ENCODE measurements at places on chromosomes 1 and 21. TPM values are rescaled to one million over a fixed set of nuclear protein-coding genes. Genes with fewer than 3 reads are reported as not detected.

- no peak for DNase-seq
These were observed 9.5 kb downstream of the DNM3 start for GRCh38 chr1:171850651-171851350.

GRCh38 chr1:36204347-36204909, 19.8 kb upstream of the THRAP3 start:
- no peak for DNase-seq

GRCh38 chr1:228172591-228173527, 7.3 kb downstream of the IBA57 start:
- no peak for DNase-seq

- no peak for DNase-seq
These were observed 26.1 kb downstream of the NENF start for GRCh38 chr1:212458817-212459216.

GRCh38 chr21:8989261-8989711, 1532.1 kb upstream of the TPTE start:
- DNase-seq = no peak

DNA sequence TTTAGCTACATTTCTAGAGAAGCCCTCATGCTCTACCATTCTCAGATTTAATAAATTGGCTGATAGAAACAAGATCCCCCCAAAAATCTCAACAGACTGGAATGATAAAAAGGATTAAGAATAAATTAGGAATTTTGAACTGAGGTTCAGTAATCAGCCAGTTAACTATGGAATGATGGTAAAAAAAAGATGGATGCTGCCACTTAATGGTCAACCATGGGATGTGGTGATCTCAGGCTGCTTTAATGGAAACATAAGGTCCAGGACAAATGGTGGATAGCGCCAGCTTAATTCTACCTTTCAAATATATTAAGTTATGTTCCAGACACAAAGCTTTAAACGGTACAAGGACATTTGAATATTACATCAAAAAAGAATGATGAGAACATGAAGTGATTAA, 49.9 kb downstream of the CCN1 start:
- DNase-seq = no peak

- DNase-seq = no peak
These were observed 86.5 kb downstream of the C1orf21 start for GRCh38 chr1:184473176-184473966.

NAV1 gene
- total RNA-seq = 71.5 TPM

CDK18 gene
- total RNA-seq = 147 TPM

CRP gene
- not detected for total RNA-seq

- no peak for DNase-seq
These were observed 31.3 kb downstream of the SLC1A7 start for GRCh38 chr1:53111073-53111556.

PLA2G2F gene
- total RNA-seq = not detected

- DNase-seq = no peak
These were observed 4.4 kb downstream of the DVL1 start for GRCh38 chr1:1344655-1345361.

OR10T2 gene
- not detected for total RNA-seq

BATF3 gene
- total RNA-seq = 3.7 TPM

- DNase-seq = no peak
These were observed 19.4 kb upstream of the WASF2 start for GRCh38 chr1:27509127-27510080.

- no peak for DNase-seq
These were observed 29.1 kb downstream of the MAP3K21 start for GRCh38 chr1:233356705-233356987.

- DNase-seq = no peak
These were observed 510.1 kb upstream of the CXADR start for GRCh38 chr21:17002594-17003257.

- peak; percentile 16 for DNase-seq
These were observed 930 bp downstream of the ARHGEF10L start for GRCh38 chr1:17540255-17541001.

CFAP107 gene
- not detected for total RNA-seq

OR2W3 gene
- total RNA-seq = 3.0 TPM

DNA sequence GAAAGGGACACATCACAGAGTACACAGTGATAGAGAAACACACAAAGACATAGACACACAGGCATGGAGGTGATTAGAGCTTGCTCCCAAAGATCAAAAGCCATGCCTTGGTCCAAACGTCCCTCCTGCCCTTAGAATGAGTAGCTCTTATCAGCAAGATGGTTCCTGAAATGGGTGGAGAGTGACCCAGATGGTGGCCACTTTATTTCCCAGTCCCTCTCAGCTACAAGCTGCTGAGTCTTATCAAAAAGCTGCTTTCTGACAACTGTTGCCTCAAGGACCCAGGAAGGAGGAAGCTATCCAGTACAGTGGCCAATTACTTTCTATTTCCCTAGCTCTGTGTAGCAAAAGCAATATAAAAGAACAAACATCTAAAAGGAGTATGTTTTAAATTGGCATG, 7.7 kb upstream of the CLCA1 start:
- no peak for DNase-seq

NGF gene
- 1.4 TPM for total RNA-seq

DNA sequence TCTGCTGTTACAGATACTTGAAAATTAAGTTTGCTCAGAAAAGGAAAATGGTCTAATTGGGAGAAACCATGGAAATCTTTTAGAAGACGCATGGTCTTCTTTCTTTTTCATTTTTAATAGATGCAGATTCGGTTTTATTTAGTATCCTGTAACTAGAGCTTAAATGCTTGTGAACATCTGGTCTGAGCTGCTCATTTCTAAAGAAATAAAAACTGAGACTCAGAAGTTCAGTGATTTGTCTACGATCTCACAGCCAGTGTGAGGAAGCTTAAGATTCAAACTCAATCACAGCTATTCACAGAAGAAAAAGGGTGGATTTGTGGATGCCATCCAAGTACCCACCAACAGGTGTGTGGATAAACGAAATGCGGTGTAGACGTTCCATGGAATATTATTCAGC, 80.0 kb upstream of the TIAM1 start:
- DNase-seq = no peak

GRCh38 chr1:22611530-22611947, 24.9 kb upstream of the C1QA start:
- no peak for DNase-seq

DNA sequence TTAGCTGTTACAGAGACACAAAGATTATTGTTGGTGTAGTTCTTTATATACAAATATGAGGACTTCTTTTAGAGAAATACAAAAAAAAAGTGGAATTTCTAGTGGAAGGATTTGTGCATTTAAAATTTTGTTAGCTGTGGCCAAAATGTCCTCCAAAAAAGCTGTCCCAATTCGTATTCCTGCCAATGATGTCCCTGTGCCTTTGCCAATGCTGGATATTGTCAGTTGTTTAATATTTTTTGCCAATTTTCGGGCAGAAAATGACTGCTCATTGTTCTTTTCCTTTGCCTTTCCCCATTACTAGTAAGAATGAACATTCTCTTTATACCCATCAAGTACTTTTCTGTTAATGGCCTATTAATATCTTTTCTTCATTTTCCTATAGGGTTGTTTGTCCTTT, 110.0 kb upstream of the HOOK1 start:
- DNase-seq = no peak

DNA sequence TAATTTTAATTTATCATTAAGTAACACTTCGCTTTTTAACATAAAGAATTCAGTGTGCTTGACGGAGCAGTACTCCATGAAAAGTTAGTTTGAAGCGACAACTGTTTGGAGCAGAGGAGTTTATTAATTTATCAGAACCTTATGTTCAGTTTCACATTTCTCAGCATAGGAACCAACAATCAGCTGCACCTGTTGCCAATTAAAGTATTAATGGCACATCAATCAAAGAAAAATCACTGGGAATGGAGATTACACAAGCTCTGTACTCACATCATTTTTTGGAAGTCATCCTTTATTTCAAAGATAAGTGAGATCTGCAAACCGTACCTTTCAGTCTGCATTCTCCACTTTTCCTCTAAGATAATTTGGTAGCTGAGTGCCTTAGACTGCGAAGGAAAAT, 344.6 kb downstream of the LMO4 start:
- DNase-seq = no peak

GRCh38 chr1:167587872-167588271, 34.3 kb upstream of the CREG1 start:
- DNase-seq = no peak

GLMN gene
- total RNA-seq = 15.9 TPM

- no peak for DNase-seq
These were observed 70.2 kb upstream of the S1PR1 start for GRCh38 chr1:101166583-101167120.

FCAMR gene
- not detected for total RNA-seq

DNA sequence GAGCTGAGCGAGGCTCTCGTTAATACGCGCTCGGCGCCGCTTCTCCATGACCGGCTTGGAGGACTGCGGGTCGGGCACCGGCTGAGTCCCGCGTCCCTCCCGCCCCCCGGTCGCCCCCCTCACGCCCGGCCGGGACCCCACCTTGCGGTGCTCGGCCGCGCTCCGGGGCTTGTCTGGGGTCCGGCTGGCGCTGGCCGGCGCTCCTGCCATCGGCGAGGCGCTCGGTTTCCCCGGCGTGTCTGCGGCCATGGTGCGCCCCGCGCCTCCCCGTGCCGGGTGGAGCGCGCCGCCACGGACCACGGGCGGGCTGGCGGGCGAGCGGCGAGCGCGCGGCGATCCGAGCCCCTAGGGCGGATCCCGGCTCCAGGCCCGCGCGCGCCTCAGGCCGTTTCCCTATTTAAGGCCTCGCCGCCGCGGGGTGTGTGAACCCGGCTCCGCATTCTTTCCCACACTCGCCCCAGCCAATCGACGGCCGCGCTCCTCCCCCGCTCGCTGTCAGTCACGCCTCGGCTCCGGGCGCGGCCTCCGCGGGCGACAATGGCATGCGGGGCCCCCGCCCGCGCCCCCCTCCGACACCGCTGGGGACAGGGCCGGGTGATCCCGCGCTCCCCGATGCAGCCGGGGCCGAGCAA, at the start of gene HES4:
TSS of gene HES4 (minus strand) at position 373 of the 632 bp plus-strand sequence. CDS start at position 249, 124 bp downstream.
- peak; percentile 78 for DNase-seq

MYBPH gene
- total RNA-seq = 0.57 TPM

GRCh38 chr1:29695803-29696202, 459.5 kb downstream of the PTPRU start:
- DNase-seq = no peak

DNA sequence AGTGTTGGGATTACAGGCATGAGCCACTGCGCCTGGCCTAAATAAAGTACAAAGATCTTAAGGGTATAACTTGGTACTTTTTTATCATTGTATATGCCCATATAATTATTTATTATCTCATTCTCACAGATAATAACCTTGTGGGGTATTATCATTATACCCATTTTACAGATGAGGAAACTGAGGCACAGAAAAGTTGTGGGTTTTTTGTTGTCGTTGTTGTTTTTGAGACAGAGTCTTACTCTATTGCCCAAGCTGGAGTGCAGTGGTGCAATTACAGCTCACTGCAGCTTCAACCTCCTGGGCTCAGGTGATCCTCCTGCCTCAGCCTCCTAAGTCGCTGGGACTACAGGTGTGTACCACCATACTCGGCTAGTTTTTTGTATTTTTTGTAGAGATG, 4.1 kb downstream of the CGN start:
- DNase-seq = no peak

DNA sequence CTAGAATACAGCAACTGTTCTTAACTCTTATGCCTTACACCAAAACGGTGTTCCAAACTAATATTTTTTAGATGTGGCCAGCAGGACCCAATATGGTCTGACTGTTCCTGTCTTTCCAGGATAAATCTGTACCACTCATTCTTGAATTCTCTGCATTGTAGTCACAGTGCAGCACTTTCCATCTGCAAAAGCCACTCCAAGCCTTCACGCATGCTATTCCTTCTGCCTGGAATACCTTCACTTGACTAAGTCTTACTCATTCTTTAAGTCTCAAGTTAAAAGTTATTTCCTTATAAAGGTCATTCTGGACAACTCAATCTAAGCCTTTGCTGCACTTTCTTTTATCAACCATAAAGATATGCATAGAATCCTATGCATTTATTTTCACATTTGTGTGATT, 1194.5 kb downstream of the PLA2G4A start:
- no peak for DNase-seq

DNA sequence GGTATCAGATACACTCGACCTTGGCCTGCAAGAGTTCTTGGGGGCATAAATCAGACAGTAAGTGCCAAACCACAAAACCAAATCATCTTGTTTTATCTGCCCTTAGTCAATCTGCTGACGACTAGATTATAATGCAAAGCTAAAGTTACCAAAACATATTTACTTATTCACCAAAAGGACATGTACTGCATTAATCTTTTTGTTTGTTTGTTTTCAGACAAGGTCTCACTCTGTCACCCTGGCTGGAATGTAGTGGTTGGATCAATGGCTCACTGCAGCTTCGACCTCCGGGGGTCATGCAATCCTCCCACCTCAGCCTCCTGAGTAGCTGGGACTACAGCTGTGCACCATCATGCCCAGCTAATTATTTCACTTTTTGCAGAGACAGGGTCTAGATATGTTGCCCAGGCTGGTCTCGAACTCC, 114.7 kb downstream of the APP start:
- DNase-seq = no peak

- no peak for DNase-seq
These were observed 347.2 kb downstream of the NPHP4 start for GRCh38 chr1:5645135-5645399.

DNA sequence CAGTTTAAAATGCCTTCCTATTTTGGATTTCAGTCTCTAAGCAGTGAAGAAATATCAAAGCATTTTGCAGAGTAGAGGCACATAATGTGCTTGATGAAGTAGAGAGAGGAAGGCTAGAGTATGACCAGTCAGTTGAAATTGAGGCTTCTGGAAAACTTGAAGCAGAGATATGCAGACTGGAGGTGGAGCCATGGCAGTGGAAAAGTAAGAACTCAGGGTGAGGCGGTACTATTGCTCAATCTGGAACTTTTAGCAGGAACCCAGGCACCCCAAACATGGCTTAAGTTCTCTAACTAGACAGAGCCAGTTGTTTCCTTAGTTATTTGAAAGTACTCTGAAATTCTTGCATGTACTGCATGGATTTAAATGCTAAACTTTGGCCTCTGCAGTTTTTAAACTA, 288.6 kb downstream of the HHAT start:
- DNase-seq = no peak

DNA sequence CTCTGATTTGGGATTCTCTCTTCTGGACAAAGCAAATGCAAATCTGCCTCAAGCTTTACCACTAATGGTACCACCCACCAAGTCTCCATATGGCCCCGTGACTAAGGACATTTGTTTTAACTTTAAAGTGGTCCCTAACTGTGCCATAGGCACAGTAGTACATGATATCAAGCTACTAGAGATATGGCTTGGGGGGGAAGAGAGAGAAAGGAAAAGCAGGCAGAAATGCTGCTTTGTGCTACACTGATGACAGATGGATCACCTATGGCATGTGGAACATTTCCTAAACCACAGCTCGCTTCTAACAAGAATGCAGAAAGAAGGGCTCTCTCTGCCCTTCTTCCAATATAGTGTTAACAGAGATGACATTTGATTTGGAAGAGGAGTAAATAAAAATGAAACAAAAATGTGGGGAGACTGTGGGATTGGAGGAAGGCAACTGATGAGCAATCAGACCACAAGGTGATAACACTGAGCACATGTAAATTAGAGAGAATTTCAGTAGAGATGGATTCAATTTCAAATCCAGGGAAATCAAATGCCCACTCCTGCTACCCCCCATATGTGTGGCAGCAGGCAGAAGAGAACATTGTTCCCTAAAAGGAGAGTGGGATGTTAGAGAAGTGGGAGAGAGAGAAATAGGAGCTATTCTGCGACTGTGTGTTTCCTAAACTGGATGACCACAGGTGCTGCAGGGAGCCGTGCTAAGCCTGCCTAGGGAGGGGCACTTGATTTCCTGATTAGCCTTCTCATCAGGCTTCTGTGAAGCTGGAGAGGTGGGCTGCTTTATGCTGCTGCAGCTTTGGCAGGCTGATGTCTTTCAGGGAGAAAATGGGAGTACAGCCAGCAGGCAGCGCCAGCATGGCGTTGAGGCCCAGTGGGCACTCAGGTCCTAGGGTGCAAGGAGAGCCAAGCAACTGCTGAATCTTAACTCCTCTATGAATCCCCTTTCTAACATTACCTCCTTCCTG, 75.3 kb downstream of the ZNF648 start:
- no peak for DNase-seq

TMPRSS15 gene
- not detected for total RNA-seq
